ENCODE measurements at places on chromosomes 7 and 10. TPM values are rescaled to one million over a fixed set of nuclear protein-coding genes. Genes with fewer than 3 reads are reported as not detected.

- no peaks in the 10 kb centered on the region for H3K4me1 ChIP-seq
- DNase-seq, result no peak
- no peak overlapping the region for H3K4me3 ChIP-seq
- H3K27me3 ChIP-seq, result no peaks in the 10 kb centered on the region
Measured at GRCh38 chr10:32239769-32240168, 107.2 kb downstream of the EPC1 start.

GRCh38 chr10:113420733-113421675 is 131.8 kb upstream of the HABP2 start:
- H3K27me3 ChIP-seq, result no peaks in the 10 kb centered on the region
- no peak overlapping the region for H3K27ac ChIP-seq
- no peaks in the 10 kb centered on the region for H3K4me1 ChIP-seq
- no peak overlapping the region for H3K4me3 ChIP-seq

DNA sequence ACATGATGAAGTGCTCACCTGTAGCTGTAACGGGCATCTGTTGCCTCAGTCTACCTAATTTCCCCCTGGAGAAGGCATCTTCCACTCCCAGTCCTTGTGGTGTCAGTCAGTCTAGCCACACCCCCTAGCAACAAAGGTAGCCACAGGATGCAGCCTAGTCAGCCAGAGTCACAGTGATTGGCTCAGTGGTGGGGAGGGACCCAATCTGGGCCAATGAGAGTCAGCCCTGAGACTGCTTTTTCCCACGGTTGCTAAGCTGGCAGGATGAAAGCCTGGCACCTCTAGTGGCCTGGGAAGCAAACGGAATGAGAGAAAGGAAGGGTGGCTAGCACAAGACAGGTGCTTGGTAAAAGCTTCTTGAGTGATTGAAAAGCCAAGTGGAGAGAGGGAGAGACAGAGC is 118.6 kb downstream of the SH3PXD2A start:
- no peak overlapping the region for H3K27ac ChIP-seq
- H3K4me1 ChIP-seq, result peaks cover 33% of the 10 kb centered on the region
- no peak overlapping the region for H3K4me3 ChIP-seq
- H3K27me3 ChIP-seq, result no peaks in the 10 kb centered on the region
- no peak for DNase-seq

- H3K4me3 ChIP-seq, result no peak overlapping the region
- no peaks in the 10 kb centered on the region for H3K4me1 ChIP-seq
- no peaks in the 10 kb centered on the region for H3K36me3 ChIP-seq
- no peak overlapping the region for H3K27ac ChIP-seq
- no peak for DNase-seq
- no peaks in the 10 kb centered on the region for H3K27me3 ChIP-seq
Measured at GRCh38 chr10:34830217-34830822, 15.2 kb upstream of the PARD3 start.

DNA sequence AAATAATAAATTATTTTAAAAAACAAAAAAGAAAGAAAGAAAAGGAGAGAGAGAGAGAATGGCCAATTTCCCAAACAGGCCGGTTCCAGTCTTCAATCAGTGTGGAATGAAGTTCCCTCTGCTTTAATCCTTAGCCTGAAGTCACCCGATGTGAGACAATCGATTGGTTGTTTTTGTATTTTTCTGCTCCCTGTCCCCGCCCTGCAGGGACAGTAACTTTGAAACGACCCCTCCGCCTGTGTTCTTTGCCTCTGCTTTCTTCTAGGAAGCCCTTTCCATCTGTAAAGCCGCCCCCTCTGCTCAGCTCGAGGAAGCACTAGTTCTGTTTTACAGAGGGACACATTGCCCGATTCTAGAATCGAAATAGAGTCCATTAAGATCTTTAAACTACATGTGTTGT is 33.4 kb downstream of the FOXL3 start:
- H3K4me1 ChIP-seq, result peaks cover 13% of the 10 kb centered on the region
- H3K27ac ChIP-seq, result no peak overlapping the region
- no peak for DNase-seq
- H3K27me3 ChIP-seq, result no peaks in the 10 kb centered on the region
- H3K4me3 ChIP-seq, result no peak overlapping the region

- H3K4me3 ChIP-seq, result peak overlapping the region; percentile 22
- no peaks in the 10 kb centered on the region for H3K27me3 ChIP-seq
- no peaks in the 10 kb centered on the region for H3K36me3 ChIP-seq
- peak overlapping the region; percentile 94 for H3K27ac ChIP-seq
Measured at GRCh38 chr10:3886191-3886590, 101.2 kb upstream of the KLF6 start.

ZNF853 gene
- total RNA-seq, result 13.7 TPM

ANKRD1 gene
- 0.83 TPM for total RNA-seq

NT5C3A gene
- total RNA-seq, result 21.4 TPM

ELFN1 gene
- total RNA-seq, result 3.3 TPM

TAS2R41 gene
- total RNA-seq, result not detected
